ENCODE measurements at places on chromosomes 16 and 17. TPM values are rescaled to one million over a fixed set of nuclear protein-coding genes. Genes with fewer than 3 reads are reported as not detected.
A peak's percentile ranks its signal among the peaks of the same experiment; 100 is the strongest.

DNA sequence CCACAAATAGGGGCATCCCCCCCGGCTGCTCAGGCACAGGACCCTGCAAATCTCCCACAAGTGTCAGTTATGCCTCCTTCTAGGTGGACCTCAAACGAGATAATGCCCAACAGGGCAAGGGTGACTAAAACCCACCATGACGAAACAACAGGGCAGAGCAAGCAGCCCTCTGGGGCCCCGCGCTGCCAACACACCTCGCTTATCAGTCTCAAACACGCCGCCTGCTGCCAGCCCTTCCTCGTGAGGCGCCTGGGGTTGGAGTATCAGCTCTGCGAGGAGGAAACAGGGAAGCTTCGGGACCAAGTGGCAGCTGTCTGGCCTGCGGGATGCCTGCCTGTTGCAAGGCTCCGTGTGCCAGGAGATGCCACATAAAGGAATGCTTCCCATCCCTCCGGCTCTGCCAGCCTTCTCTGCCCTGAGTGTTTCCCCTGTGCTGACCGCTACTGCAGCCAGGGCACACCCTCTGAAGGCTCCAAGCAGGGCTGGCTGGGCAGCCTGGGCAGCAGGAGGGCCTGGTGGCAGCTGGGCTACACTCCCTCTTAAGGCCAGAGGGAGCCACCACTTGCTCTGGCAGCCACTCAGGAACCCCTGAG is 2.5 kb downstream of the SMIM5 start:
- DNase-seq, result no peak

GRCh38 chr17:19009970-19010369 is 5.4 kb upstream of the FAM83G start:
- no peak for DNase-seq

GRCh38 chr17:39852239-39852638 is 11.9 kb downstream of the IKZF3 start:
- no peak for DNase-seq

DNA sequence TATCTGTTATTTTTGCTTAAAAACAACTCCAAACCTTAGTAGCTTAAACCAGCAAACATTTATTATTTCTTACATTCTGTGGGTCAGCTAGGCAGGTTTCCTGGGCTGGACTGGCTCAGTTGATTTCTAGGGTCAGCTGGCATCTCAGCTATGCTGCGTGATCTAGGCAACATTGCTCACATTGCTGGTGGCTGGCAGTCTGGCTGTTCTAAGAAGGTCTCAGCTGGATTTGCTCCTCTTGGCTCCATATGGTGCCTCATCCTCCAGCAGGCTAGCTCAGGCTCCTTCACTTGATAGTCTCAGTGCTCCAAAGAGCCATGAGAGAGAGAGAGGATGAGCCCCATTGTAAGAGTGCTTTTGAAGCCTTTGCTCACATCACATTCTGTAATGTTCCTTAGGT is 470.6 kb upstream of the CDH5 start:
- no peak for DNase-seq

- DNase-seq, result no peak
Observed at GRCh38 chr16:54009464-54010176, 277.0 kb downstream of the IRX3 start.

- DNase-seq, result no peak
Observed at GRCh38 chr17:70028397-70028796, 46.6 kb upstream of the KCNJ16 start.

GRCh38 chr16:64133366-64133765 is 988.5 kb downstream of the CDH11 start:
- no peak for DNase-seq

DNA sequence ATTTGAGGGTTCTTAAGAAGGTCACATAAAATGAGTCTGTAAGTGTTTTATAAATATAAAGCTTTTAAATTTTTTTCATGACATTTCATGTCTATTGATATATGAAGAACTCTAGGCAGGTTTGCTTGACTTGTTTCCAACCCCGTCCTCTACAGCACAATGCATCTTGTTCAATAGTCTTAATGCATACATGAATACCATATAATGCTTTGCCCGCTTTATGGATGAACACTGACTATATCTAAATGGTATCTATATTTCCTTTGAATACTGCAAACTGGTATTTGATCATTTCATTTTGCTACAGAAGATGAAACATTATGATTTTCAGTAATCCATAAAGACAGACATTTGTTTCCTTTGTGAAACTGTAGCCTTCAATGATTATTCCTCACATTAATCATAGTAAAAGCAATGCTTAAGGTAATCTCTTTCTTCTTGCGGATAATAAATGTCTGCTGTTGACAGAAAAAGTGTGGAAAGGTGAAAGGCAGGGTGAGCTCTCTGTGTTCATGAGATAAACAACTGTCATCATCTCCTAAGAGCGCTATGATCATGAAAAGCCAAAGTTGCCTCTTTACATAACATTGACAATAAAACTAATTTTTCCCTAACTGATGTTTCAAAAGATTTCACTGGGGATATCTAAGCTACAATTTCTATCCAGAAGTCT is 645.1 kb downstream of the CDH8 start:
- DNase-seq, result no peak

DNA sequence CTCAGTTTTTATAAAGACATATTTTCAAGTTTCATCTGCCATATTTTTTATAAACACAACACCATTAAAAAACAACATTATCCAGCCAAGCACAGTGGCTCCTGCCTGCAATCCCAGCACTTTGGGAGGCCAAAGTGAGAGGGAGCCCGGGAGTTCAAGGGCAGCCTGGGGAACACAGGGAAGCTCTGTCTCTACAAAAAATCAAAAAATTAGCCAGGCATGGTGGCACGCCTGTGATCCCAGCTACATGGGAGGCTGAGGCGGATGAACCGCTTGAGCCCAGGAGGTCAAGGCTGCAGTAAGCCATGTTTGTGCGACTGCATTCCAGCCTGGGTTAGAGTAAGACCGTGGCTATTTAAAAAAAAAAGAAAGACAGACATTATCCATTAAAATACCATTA is 17.2 kb upstream of the NTAN1 start:
- no peak for DNase-seq

DNA sequence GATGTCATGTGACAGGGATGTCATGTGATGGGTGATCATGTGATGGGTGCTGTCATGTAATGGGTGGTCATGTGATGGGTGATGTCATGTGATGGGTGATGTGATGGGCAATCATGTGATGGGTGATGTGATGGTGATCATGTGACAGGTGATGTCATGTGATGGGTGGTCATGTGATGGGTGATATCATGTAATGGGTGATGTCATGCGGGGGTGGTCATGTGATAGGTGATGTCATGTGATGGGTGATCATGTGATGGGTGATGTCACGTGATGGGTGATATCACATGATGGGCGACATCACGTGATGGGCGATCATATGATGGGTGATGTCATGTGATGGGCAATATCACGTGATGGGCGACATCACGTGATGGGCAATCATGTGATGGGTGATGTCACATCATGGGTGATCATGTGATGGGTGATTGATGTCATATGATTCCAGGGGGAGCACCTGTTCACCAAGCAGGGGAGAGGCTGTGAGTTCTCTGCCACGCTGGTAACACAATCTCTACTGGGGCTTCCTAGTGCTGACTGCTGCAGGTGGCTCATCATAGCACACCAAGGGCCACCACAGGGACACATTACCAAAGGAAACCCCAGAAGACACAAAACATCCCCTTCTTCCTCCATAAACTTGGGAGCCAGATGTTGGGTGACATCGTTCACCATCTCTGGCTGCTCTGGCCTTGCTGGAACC is 16.5 kb downstream of the CD300LB start:
- DNase-seq, result no peak

DNA sequence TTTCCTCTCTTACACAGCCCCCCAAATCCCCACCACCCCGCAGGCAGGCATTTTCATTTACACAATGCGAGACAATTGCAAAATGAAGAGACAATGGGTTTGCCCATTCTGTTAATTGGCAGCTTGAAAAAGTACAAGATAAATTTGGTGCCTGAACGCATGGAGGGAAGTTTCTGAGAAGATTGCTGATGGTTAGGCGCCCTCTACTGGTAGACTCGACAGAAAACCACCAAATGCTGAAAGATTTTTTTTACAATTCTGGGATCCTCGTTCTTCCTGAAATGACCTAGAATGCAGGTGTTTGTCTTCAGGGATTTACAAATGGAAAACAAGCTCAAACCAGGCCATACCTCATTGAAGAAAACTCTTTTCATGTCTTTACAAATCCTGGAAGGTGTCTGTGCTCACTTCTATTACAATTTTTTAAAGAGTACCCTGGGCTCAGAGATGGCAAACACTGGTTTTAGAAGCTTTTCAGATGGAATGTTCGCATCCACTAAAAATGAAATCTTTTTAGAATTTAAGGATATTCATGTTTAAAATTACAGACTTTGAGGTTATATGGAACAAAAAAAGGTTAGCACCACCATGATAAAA is 338.5 kb downstream of the PMP22 start:
- DNase-seq, result peak; percentile 4

GRCh38 chr16:84687715-84688114 is 12.1 kb upstream of the USP10 start:
- peak; percentile 96 for DNase-seq

GRCh38 chr17:78127888-78128550 is 536 bp downstream of the TMC6 start:
- DNase-seq, result no peak

DNA sequence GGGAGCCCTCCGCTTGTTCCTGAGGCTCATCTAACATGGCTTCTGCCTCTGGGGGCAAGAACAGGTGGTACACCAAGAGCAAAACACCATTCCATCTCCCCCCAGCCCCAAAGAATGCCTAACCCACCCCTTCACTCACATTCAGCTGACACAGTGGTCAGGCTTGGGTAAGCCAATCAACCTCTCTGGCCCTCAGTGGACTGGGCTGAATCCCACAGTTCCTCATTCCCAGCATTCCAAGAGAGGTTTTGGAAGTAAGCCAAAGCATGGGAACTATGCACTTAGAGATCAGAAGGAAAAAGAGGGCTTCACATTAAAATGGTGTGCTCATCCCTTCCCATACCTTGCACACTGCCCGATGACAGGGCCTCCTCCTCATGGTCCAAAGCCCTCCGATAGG is 7.8 kb downstream of the PIGS start:
- peak; percentile 84 for DNase-seq

DNA sequence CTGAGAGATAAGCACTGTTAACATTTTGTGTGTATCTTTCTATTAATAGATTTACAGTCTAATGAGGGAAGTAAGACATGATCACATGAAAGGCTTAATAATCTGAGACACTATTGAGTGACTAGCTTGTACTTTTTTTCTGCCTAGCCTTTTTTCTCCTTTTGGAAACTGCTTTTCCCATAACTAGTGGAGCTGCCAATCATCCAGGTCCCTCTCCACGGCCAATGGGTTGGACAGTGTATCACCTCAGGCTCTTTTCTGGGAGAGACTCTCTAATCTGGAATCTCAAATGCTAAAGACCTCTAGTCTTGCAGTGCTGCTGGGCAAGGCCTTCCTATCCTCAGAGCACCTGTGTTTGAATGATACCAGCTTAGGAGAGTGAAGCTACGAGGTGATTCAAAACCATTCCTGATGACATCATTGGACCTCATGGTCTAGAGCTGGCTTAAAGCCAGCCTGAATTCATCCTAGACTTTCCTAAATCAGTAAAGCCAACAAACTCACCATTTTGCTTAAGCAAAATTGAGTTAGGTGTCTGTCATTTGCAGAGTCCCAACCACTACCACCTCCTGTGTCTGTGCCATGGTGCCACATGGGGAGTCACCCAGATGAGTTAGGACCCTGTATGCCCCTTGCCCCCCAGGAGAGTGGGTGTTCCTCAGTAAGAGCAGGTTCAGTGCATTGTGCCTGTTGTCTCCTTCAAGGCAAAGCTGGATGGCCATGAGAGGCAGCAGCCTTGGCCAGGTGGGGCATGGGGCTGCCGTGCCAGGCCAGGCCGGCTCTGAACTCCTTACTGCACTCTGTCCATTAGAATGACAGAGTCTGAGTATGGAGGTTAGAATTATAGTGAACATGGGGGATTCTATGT is 62.9 kb downstream of the SPECC1 start:
- no peak for DNase-seq

- DNase-seq, result no peak
Observed at GRCh38 chr16:67537636-67538591, 9.3 kb downstream of the RIPOR1 start.

DNA sequence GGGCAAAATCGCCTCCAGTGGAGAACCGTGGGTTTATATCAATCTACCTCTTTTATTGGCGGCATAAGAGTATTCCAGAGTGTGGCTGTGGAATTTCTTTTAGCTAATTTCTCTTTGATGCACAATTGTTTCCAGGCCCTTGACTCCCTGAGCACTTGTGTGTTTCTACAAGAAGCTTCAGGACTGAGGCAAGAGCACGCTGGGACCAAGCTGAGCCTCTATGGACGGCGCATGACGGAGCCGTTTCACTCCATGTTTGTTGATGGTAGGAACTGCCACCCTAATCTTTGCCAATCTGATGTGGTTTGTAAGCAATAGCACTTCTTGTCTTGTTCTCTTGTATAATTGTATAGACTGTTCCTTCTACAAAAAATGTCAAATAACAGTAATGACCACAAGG is 11.2 kb upstream of the ANKRD40CL start:
- no peak for DNase-seq

DNA sequence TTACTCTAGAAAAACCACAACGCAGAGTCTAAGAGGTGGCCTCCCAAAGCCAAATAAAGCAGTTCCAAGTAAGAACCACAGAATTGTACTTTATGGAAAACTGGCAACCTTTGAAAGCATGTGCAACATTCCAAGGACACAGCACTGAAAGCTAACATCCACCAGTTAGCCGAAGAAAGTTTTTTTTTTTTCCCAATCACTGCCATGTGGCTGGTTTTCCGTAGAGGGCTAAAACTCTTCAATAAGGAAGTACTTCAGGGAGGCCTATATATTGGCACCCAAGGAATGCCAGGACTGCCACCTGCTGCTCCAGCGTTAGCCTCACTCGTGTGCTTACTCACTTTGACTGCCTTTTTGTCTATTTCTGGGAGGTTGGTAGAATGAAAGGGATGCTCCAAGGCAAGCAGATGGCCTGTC is 25.2 kb downstream of the CEP95 start:
- DNase-seq, result no peak

DNA sequence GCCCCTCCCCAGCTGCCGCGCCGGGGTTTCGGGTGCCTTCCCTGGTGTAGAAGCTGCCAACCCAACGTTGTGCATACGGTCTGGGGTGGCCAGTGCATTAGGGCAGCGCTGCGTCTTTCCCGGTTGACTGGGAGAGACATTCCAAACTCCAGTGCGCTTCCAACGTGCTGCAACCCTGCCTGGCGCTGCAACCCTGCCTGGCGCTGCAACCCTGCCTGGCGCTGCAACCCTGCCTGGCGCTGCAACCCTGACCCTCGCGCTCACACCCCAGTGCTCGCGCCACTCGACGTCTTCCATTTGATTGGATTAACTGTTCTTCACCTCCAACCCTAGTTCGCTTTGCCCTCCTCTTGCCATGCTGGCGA is 488 bp upstream of the HAP1 start:
- no peak for DNase-seq

Gene HCRT
- not detected for total RNA-seq

Gene ATP2A3
- total RNA-seq, result 2.4 TPM

Gene DGKE
- total RNA-seq, result 3.3 TPM

Gene WDR81
- 20.9 TPM for total RNA-seq

Gene CRYBA1
- total RNA-seq, result not detected

Gene RTN4RL1
- total RNA-seq, result not detected

Gene TIMM22
- total RNA-seq, result 18.7 TPM
